ENCODE measurements at places on chromosomes 1 and 21.

DNA sequence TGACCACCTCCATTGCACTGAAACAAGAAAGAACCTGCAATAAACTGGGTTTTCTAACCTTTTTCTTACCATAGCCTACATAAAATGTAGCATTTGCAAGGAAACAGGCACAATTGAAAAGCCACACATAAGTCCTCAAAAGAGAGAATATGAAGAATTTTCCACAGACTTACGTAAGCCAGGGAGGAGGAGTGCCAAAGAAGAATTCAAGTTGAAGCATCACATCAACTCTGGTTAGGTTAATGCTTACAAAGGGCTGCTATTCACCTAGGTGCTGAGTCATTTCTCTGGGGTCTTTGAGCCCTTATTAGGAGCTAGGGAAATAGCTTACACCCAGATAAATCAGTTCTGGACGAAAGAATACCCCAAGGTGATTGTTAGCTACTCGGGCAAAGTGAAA lies 9.6 kb downstream of the OSCP1 start:
- DNase-seq = no peak
- H3K4me1 ChIP-seq = peaks cover 14% of the 10 kb centered on the region
- peaks cover 19% of the 10 kb centered on the region for H3K36me3 ChIP-seq
- H3K27ac ChIP-seq = no peak overlapping the region

DNA sequence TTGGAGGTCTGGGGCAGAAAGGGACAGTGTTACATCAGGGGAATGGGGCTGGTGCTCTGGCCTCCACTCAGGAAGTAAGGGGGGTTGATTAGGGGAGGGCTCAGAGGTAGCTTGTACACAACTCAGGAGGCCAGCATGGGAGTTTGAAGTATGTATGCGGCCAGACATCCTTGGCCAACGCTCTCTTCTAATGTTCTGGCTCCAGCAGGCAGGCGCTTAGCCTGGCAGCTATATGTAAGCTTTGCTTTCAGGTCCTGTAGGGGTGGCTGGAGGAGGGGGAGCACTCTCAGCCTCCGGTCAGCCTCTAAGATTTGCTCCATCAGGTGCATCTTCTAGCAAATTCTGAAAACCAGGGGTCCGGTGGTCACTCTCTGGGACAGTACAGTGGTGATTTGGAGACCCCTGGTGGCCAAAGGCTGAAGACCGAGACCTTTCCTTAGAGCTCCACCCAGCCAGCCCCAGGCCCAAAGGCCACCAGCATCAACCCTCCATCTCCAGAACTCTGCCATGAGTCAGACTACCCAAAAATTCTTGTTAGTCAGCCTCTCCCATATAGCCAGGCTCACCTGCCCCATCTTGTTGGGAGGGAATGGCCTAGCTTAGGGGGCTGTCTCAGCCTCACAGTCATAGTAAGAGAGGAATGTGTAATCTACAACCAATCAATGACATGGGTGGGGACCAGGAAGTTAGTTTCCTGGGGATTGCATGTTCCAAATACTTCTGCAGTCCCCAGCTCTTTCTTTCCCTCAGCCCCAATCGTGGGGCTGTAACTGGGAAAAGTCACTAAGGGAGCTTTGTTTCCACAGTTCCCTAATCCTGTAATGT lies 9.7 kb upstream of the COL8A2 start:
- peaks cover 7% of the 10 kb centered on the region for H3K27me3 ChIP-seq
- no peaks in the 10 kb centered on the region for H3K36me3 ChIP-seq
- peaks cover 15% of the 10 kb centered on the region for H3K4me1 ChIP-seq
- no peak overlapping the region for H3K4me3 ChIP-seq
- DNase-seq = peak; percentile 83
- peak overlapping the region; percentile 87 for H3K27ac ChIP-seq

GRCh38 chr1:21307663-21308305 lies 17.5 kb upstream of the ECE1 start:
- no peaks in the 10 kb centered on the region for H3K36me3 ChIP-seq
- H3K27ac ChIP-seq = no peak overlapping the region
- H3K4me1 ChIP-seq = peaks cover 69% of the 10 kb centered on the region
- H3K4me3 ChIP-seq = no peak overlapping the region

DNA sequence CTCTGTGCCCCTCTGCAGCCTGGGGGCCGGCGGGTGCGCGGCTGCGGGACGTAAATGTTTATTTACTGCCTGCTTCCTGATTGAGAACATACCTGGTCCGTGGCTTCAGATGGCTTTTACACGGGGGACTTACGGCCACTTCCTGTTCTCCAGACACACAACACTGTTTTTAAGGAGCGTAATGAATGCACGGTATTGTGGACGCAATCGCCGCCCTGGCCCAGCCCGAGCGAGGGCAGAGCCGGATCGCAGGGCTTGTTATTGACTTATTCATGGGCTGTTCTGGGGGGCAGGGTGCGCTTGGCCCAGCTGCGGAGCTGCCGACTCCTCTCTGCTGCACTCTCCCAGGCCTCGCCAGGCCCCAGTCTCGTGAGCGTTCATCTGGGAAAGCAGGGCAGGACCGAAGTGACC lies 52.8 kb upstream of the ACTRT2 start:
- no peaks in the 10 kb centered on the region for H3K36me3 ChIP-seq
- H3K27ac ChIP-seq = no peak overlapping the region
- DNase-seq = no peak
- no peak overlapping the region for H3K4me3 ChIP-seq

Data from nephron progenitor cell (in vitro differentiated cells).